ENCODE measurements at places on chromosomes 1 and 21. TPM values are rescaled to one million over a fixed set of nuclear protein-coding genes. Genes with fewer than 3 reads are reported as not detected.

DNA sequence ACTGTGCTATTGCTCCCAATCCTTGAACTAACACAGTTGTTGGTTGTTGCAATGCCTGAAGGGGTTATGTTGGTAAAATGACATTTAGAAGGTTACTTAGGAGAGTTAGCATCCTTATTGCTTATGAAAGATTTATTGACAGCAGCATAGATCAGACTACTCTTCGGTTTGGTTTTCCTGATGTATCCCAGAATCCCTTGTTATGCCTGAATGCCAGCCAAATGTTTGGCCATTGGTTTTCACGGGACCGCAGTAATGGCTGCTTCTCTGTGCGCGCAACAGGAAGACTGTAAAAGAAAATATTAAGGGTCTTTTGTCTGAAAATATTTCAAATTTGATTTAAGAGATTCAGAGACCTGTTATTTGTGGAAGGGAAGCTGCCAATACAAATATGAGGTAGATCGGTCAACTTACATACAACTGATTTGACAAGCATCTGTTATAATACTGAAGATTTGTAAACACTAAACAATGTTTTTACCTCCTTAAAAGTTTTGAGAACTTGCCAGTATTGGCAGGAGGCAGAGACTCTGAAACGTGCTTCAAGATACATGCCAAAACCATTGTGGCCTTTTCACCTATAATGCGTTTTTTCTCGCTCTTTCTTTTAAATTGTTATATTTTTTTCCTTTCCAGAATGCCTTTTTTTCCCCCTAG is 8.3 kb downstream of the NFIA start:
- no peak for DNase-seq

GRCh38 chr1:19468397-19468956 is 16.9 kb downstream of the CAPZB start:
- DNase-seq = no peak

The FCGR2B gene
- 5.6 TPM for total RNA-seq

DNA sequence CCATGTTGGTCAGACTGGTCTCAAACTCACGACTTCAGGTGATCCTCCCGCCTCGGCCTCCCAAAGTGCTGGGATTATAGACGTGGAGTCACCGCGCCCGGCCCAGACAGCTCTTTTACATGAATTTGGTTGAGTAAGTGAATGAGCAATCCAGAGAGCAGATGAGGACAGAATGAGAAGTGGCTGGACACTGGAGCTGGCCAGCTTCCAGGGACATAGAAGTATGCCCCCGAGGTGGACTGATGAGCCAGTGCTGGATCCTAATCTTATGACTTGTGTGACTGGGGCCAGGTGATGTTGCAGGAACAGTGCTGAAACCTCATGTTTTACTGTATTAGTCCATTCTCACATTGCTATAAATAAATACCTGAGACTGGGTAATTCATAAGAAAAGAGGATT is 35.9 kb upstream of the KANK4 start:
- peak; percentile 36 for DNase-seq

- no peak for DNase-seq
Observed at GRCh38 chr1:119419109-119419508, 4.2 kb downstream of the HSD3B2 start.

The COL16A1 gene
- total RNA-seq = 45.9 TPM

The RPE65 gene
- 0.13 TPM for total RNA-seq
